ENCODE measurements at places on chromosomes 6 and 20. TPM values are rescaled to one million over a fixed set of nuclear protein-coding genes. Genes with fewer than 3 reads are reported as not detected.

Gene ZFP57
- polyA plus RNA-seq, result not detected

Gene PGC
- polyA plus RNA-seq, result not detected

Gene HMGCLL1
- 2.5 TPM for polyA plus RNA-seq

- no peak for DNase-seq
These were observed 94.1 kb downstream of the CDH22 start for GRCh38 chr20:46213946-46214823.

DNA sequence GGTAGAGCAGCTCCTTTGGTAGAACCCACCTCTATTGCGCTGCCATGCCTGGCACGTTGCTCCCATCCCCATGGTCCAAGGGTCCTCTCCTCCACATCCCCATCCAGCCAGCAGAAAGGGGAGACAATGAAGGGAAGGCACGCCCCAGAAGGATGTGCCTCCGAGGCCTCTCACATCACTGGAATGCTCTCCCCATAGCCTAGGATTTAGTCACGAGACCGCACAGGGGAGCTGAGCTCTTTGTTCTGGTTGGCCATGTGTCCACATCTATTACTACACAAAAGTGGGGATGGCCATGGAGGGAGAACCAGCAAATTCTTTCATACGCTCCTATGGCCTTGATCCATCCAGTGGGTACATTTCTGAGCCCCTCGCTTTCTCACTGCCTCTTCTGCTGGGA is 60.5 kb upstream of the SALL4 start:
- no peak for DNase-seq

Data from urinary bladder (tissue), 4 donors.